Testis (tissue), 5 donors: ENCODE measurements at places on chromosomes 6 and 20.

DNA sequence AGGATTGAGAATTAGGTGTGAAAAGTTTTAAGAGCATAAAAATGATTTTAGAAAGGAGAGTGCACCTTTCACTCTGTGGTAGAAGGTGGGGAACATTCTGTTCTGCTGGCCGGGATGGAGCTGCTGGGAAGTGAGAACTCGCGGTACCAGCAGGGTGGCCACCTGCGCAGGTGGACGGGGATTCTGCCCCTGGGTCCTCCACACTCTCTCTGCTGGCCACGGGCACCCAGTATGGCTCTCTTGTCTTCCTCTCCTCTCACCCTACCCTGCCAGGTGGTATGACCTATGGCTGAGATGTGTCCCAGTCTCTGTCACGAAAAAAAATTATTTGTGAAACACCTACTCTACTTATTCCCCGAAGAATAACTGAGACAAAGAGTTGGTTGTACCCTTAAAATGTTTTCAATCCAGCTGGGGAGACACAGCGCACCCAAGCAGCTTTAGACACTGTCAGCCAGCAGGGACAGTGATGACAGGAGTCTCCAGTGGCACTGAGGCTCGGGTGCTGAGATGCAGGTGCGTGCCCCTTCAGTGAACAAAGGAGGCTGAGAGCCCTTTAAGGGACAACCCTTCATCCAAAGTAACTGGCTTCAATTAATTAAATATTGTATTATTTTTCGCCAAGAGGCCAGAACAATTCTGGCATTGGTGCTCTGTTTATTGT is 195.4 kb downstream of the TBXT start:
- no peak for DNase-seq

- DNase-seq = no peak
Measured at GRCh38 chr20:673603-674001, 2.0 kb downstream of the SCRT2 start.

- no peak for DNase-seq
Measured at GRCh38 chr20:11766961-11767360, 150.7 kb upstream of the BTBD3 start.

GRCh38 chr6:169904051-169904922 is 152.9 kb downstream of the ERMARD start:
- DNase-seq = no peak

- no peak for DNase-seq
Measured at GRCh38 chr6:42042108-42042507, 8.2 kb upstream of the TAF8 start.

DNA sequence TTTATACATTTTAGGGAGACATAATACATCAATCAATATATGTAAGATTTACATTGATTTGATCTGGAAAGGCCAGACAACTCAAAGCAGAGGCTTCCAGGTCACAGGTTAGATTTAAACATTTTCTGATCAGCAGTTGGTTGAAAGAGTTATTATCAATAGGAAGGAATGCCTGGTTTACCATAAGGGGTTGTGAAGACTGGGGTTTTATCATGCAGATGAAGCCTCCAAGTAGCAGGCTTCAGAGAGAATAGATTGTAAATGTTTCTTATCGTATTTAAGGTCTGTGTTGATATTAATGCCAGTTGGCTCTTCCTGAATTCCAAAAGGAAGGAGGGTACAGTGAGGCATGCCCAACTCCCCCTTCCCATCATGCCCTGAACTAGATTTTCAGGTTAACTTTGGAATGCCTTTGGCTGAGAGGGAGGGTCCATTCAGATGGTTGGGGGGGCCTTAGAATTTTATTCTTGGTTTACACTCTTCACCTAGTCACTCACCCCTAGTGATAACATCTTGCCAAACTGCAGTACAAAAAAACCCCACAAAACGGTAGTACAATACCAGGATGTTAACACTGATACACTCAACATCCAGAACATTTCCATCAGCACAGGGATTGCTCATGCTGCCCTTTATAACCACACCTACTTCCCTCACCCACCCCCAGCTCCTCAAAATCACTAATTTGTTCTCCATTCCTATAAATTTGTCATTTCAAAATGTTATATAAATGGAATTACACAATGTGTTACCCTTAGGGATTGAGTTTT is 259.6 kb upstream of the PLN start:
- no peak for DNase-seq

GRCh38 chr6:83472767-83473166 is 39.6 kb upstream of the PRSS35 start:
- no peak for DNase-seq

GRCh38 chr6:112941613-112942012 is 594.5 kb downstream of the RFPL4B start:
- DNase-seq = no peak

- no peak for DNase-seq
Measured at GRCh38 chr6:106039897-106040592, 46.1 kb upstream of the PRDM1 start.

- no peak for DNase-seq
Measured at GRCh38 chr6:25498505-25498904, 153.5 kb upstream of the SCGN start.

GRCh38 chr6:151627689-151628444 is 134.1 kb downstream of the CCDC170 start:
- no peak for DNase-seq

DNA sequence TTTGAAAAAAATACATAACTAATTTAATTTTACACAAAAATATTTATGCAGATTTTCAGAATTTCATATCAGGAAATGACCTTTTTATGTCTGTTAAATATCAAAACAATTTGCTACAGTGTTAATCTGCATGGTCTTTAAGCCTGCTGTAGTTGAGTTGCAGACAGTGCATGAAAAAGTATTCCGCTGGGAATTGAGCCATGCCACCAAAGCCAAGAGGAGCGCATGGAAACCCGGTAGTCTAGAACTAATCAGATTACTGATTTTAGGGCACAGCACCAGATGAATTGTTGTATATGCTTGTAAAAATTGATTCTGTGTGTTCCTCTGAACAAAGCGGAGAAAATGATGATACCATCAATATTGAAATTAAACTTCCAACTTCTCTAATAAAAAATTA is 34.3 kb upstream of the LAMP5 start:
- no peak for DNase-seq

- no peak for DNase-seq
Measured at GRCh38 chr6:44010411-44011349, 116.6 kb downstream of the MRPL14 start.

DNA sequence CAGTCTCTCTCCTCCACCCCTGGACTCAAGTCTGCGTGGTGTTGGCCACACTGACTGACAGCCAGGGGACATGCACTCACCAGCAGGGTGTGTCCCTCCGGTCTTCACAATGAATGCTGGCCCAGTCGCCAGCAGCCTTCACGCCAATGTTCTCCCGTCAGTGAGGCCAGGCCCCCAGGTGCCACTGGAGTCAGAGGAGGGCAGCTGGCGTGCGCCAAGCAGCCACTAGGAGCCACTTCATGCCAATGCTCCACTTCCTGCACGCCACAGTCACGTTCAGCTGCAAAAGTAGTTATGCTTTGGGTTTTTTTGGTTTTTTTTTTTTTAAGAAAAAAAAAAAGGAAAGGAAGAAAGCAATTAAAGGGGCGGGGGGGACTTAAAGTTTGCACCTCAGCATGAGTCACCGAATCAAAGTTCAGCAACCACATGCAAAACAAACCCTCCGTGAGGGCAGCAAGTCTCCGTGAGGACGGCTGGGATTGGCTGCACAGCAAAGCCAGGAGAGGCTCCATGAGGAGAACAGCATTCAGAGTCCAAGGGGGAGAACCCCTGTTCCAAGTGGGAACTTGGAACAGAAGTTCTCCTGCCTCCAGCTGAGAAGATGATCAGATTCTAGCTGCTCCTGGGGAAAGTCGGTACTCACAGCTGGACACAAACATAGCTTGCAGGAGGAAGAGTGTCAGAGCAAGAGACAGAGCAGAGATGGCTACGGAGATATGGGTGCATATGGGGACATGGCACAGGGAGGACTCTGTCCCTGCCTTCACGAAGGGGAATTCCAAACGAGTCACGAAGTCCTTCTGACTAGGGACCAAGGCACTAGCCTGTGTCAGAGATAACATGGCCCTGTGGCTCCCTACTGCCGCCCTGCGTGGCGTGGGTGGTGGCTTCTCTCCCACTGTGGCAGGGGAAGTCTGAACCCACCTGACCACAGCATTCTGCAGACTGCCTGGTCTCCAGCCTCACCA is at the start of gene ZC3H12D:
Gene ZC3H12D, minus strand, starts transcription at position 282 of the 968 bp plus-strand sequence. CDS start 10,471 bp downstream, outside the sequence.
- peak; percentile 23 for DNase-seq

DNA sequence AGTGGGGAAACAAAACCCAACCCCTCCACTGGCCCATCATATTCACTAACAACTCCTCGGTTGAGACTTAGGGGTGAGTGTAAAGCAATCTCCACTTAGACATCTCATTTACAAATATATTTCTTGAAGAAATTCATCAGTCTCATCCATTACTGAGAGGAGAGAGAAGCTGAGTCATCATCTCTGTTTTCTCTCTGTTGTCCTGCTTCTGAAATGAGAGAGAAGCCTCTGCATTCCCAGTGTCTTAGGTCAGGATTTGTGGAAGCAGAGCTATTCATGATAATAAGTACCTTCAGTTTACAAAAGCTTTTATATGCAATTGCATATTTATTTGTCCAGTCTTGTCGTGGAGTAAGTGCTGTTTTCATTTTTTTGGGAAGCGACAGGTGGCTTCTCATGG is 879 bp downstream of the MEP1A start:
- DNase-seq = no peak

DNA sequence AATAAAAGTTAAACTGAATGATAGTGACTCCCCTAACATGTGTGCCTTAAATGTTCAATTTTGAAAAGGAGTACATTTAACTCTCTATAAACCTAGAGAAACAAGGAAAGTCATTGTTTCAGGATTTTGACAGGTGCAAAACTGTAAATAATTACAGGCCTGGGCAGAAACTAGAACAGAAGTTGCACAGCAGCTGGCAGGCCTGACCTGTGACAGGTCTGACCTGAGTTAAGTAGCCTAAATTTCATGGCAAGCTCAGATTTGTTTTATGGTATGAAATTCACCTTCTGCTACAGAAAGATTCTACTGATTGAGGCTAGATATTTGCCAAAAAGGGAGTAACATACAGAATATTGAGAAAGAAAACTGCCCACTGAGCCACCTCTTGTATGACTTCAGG is 166.1 kb downstream of the CDKAL1 start:
- DNase-seq = no peak

DNA sequence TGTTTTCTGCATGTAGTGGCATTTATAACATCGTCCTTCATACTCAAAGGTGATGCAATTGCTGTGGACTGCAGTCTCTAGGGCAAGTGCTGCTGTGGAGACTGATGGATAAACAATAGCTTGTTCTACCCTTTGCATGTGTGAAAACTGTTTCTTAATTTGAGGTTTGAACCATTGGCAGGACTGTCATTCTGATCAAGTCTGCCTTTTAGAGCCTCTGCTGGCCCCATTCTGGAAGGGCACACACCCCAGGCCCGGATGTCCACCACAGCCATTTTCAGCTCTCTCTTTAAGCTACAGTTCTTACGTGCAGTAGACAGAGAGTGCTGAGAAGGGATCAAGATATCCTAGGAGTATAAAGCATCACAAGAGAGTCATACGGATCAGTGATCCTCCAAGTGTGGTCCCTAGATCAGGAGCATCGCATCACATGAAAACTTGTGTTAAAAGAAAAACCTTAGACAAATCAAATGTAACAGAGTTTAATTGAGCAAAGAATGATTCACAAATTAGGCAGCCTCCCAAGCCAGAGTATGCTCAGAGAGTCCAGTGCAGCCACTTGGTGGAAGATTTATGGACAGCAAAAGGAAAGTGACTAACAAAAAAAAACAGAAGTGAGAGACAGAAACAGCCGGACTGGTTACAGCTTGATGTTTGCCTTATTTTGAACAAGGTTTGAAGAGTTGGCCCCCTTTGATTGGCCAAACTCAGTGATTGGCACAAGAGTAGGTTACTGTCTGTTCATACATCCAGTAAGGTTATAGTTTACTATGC is 52.0 kb downstream of the FRK start:
- DNase-seq = no peak

DNA sequence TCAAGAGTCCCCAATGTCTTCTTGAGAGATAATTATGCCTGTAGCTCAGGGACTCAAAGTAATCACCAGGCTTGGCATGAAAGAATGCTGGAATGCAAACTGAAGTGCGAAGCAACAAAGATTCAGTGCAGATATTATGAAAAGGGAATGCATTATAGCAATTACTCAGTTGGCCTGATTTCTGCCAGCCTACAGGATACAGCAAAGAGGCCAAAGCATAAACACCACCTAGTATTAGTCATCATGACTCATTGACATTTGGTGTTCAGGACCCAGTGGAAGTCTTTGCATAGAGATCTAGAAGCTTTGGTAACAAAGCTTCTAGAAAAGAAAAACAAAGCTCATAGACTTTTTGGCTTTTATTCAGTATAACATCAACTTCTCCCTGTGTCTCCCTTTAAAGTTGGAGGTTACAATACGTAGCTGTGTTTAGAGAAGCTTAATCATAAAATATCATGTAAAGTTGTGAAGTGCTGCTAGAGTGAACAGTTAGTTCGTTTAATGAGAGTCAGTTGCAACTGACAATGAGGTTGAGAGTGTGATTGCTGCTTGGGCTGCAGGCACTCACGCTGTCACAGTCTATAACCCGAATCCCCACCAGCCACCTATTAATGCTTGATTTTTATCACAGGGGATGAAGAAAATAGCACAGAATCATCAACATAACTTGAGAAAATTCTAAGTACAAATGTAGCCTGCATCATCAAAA is 932.7 kb downstream of the TFAP2A start:
- DNase-seq = no peak

DNA sequence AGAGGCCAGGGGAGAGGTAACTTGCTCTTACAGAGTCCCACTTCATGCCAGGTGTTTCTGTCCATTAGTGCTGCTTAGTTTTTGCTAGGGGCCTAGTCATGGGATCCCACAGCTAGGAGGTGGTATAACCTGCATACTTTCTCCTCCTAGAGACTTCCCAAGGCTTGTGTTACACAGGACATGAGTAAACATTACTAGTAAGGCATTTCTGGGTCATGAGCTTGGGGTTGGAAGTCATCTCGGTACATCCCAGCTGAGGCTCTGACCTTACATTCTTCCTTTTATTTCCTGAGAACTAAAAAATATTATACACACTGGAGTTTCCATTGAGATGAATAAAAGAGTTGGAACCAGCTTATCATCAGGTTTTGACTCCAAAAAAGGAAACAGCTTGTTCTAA is 20.9 kb upstream of the PNPLA1 start:
- no peak for DNase-seq

DNA sequence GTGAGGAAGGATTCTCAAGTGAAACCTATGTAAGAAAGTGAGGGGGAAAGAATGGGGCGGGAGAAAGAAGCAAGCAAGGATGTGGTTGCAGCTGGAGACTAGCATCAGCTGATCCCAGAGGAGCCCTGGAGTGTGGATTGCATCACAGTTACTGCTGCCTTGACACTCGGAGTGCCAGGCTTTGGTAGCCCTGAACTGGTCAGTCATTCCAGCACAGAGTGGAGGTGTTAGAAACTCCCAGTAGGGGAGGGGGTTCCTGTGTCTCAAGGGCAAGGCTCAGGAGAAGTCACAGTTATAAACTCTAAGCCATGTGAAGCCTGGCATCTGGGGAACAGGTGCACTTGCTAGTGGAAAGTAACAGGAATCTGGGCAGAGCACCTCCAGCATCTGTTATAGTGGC is 23.5 kb downstream of the SNAP25 start:
- DNase-seq = no peak
